Skeletal muscle cell (primary cell): ENCODE measurements at places on chromosomes 2 and 18.

DNA sequence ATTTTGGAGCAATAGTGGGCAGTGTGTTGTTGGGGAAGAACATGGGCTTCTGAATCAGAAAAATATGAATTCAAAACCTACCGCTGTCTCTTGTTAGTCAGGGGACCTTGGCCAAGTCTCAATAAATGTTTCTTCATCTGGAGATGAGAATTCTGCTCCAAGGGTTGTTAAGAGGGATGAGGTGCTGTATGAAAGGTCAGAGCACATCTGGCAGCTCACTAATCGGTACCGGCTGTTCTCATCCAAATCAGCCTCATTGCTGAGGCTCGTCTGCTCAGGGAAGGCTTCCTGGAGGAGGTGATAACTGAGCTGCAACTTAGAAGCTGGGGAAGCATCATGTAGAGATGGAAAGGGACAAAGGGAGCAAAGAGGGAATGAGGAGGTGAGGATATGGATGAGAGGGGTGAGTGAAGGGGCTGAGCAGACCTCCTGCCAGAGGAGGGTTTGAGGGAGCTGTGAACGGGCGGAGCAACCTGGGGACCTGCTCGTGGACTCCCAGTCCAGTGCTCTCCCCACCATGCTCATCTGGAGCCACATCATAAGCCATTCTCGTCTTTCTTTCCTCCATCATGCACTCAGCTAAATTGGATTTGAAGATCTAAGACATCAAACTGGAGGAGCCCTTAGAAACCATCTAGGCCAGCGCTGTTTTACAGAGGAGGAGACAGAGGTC, 47.4 kb downstream of the GREB1 start:
- no peak for DNase-seq

GRCh38 chr2:199409759-199410529, 47.8 kb downstream of the SATB2 start:
- no peak for DNase-seq

DNA sequence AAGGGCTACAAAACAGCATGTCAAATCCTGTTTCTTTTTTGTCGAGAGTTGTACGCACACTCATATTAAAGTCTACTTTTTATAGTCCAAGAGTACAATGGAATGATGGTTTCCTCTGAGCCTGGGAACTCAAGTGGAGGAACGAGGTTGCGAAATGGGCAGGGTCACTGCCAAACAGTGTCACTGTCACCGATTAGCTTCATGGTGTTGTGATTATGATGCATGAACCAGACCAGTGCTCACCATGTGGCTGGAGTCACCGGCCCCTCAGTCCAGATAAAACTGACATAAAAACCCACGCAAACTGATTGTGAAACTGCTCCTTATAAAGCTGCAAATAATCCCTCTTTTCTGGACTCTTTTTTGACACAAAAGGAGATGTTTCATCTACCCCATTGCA, 122.0 kb downstream of the COPS8 start:
- peak; percentile 58 for DNase-seq

DNA sequence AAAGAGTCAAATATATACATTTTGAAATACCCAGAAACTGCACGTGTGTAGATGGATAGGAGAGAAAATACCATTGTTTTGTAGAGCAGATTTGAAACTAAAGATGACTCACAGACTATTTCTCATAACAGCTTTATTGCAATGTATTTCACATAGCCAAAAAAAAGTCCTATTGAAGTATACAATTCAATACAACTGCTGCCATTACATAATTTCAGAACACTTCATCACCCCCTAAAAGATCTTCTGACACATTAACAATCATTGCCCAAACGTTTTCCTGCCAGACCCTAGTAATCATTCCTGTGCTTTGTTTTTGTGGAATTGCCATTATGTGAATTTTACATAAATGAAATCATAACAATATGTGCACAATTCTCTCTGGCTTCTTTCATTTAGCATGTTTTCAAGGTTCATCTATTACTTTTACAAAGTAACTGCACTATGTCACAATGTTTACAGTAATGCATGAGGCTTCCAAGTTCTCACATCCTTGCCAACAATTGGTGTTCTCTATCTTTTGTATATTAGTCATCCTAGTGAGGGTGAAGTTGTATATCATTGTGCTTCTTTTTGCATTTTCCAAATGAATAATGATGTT, 378.6 kb upstream of the CWC22 start:
- peak; percentile 81 for DNase-seq

DNA sequence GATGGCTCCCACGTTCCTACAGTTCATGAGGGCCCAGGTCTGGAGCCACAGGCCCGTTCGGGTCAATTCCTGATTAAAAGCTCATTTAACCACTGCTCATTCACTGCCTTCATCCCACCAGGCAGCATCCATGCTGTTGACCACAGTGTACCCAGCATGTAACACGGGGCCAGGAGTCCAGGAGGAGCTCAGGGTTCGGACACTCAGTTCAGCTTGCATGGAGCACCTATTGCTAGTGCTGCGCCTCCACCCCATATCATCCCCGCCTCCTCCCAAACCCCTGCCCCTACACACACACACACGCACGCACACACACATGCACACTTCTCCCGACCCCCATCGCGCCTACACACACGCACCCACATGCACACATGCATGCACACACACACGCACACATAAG, 72.9 kb upstream of the SNTG2 start:
- no peak for DNase-seq

GRCh38 chr2:64814007-64814406, 160.3 kb upstream of the SERTAD2 start:
- no peak for DNase-seq

- DNase-seq: no peak
These were observed 40.9 kb downstream of the ADD2 start for GRCh38 chr2:70726947-70727725.

GRCh38 chr2:95079199-95079683, 42.4 kb downstream of the MRPS5 start:
- DNase-seq: no peak

DNA sequence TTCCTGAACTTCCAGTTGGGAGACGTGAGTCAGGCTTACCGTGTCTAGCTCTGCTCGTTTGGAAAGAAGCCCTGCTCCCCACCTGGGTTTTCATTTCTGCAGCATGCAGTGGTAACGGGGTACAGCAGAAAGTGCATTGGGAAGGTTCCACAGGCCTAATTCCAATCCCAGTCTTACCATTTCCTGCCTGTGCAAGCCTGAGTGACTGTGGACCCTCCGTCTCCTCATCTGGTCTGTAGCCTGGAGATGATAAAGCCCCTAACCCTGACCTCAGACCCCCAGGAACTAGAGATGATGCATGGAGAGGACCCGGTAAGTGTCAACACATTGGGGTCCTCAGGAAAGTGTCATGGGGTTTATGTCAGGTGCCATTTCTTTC, 5.8 kb upstream of the PSD4 start:
- DNase-seq: no peak

DNA sequence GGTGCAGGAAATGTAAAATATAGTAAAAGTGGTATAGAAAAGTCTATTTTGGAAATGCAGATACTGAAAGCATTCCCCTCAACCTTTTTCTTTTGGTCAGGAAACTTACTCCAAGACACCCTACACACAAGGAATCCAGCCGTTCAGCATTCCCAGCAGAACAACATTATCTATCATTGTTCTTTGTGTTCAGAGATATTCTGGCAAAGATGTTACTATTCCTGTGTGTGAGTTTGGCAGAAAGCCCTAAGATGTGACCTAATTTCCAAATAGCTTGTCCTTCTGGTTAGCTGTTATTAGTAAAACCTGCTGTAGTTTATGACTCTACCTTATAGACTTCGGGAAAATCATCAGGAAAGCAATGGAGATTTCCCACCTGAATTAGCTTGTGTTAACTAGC, 78.1 kb upstream of the PELI1 start:
- DNase-seq: no peak
